ENCODE measurements at places on chromosomes 7 and 10. TPM values are rescaled to one million over a fixed set of nuclear protein-coding genes. Genes with fewer than 3 reads are reported as not detected.

- no peak overlapping the region for H3K4me3 ChIP-seq
- H3K4me1 ChIP-seq, result no peaks in the 10 kb centered on the region
- no peaks in the 10 kb centered on the region for H3K36me3 ChIP-seq
- H3K27ac ChIP-seq, result no peak overlapping the region
- no peaks in the 10 kb centered on the region for H3K27me3 ChIP-seq
These were observed 795 bp downstream of the PRF1 start for GRCh38 chr10:70601746-70602145.

GRCh38 chr10:119209035-119209735 is 1.8 kb downstream of the GRK5 start:
- H3K36me3 ChIP-seq, result no peaks in the 10 kb centered on the region
- no peaks in the 10 kb centered on the region for H3K27me3 ChIP-seq
- H3K27ac ChIP-seq, result peak overlapping the region; percentile 99
- peaks cover 9% of the 10 kb centered on the region for H3K4me1 ChIP-seq
- peak; percentile 63 for DNase-seq

- H3K36me3 ChIP-seq, result no peaks in the 10 kb centered on the region
- no peaks in the 10 kb centered on the region for H3K27me3 ChIP-seq
- no peaks in the 10 kb centered on the region for H3K4me1 ChIP-seq
- H3K4me3 ChIP-seq, result peak within 1 kb of the TSS; percentile 69
These were observed at the start of gene DYNC1I1 for GRCh38 chr7:95772298-95772770. DYNC1I1 (plus strand) TSS chr7:95772554; CDS start chr7:95804730, 32,176 bp downstream.

- no peak overlapping the region for H3K4me3 ChIP-seq
- no peaks in the 10 kb centered on the region for H3K36me3 ChIP-seq
- no peak overlapping the region for H3K27ac ChIP-seq
- no peak for DNase-seq
- H3K27me3 ChIP-seq, result no peaks in the 10 kb centered on the region
These were observed 257.6 kb downstream of the EXOC4 start for GRCh38 chr7:133510326-133511055.

- H3K36me3 ChIP-seq, result no peaks in the 10 kb centered on the region
- peaks cover 8% of the 10 kb centered on the region for H3K4me1 ChIP-seq
- H3K27me3 ChIP-seq, result no peaks in the 10 kb centered on the region
- peak; percentile 42 for DNase-seq
- no peak overlapping the region for H3K4me3 ChIP-seq
These were observed 295.4 kb downstream of the PRPF18 start for GRCh38 chr10:13882119-13882711.

DNA sequence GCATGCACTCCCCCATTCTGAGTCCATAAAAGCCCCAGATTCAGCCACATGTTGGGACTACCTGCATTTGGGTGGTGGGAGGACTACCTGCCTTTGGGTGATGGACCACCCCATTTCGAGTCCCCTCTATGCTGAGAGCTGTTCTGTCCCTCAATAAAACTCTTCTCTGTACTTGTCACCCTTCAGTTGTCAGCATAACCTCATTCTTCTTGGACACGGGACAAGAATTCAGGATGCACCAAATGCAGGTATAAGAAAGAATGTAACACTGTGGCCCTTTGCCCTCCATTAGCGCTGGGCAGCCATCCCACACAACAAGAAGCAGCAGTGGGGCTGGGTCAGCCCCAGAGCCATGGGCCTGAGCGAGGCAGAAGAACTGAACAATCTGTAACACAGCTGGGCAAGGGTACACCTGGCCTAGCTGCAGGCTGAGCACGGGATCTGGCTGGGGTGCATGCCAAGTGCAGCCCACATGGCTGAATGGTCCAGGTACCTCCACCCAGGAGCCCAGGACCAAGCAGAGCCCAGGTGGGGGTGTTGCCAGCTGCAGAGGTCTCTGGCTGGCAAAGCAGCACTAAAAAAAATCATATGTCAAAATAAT is 1344.3 kb upstream of the LRRTM3 start:
- no peaks in the 10 kb centered on the region for H3K27me3 ChIP-seq
- DNase-seq, result no peak
- H3K27ac ChIP-seq, result no peak overlapping the region
- no peaks in the 10 kb centered on the region for H3K36me3 ChIP-seq

Gene LIPJ
- total RNA-seq, result 0.09 TPM

- no peaks in the 10 kb centered on the region for H3K4me1 ChIP-seq
- no peak overlapping the region for H3K4me3 ChIP-seq
- no peaks in the 10 kb centered on the region for H3K36me3 ChIP-seq
- H3K27ac ChIP-seq, result no peak overlapping the region
- no peak for DNase-seq
These were observed 88.7 kb downstream of the MAD1L1 start for GRCh38 chr7:2143981-2144595.

GRCh38 chr10:28494420-28494819 is 38.5 kb upstream of the WAC start:
- DNase-seq, result no peak
- no peak overlapping the region for H3K27ac ChIP-seq
- H3K27me3 ChIP-seq, result no peaks in the 10 kb centered on the region
- H3K36me3 ChIP-seq, result no peaks in the 10 kb centered on the region
- H3K4me1 ChIP-seq, result no peaks in the 10 kb centered on the region

- no peak overlapping the region for H3K27ac ChIP-seq
- DNase-seq, result no peak
- no peak overlapping the region for H3K4me3 ChIP-seq
- H3K4me1 ChIP-seq, result no peaks in the 10 kb centered on the region
- H3K27me3 ChIP-seq, result no peaks in the 10 kb centered on the region
- no peaks in the 10 kb centered on the region for H3K36me3 ChIP-seq
These were observed 407.6 kb downstream of the AUTS2 start for GRCh38 chr7:70005891-70006260.

Gene CYP3A4
- total RNA-seq, result 1,608 TPM

DNA sequence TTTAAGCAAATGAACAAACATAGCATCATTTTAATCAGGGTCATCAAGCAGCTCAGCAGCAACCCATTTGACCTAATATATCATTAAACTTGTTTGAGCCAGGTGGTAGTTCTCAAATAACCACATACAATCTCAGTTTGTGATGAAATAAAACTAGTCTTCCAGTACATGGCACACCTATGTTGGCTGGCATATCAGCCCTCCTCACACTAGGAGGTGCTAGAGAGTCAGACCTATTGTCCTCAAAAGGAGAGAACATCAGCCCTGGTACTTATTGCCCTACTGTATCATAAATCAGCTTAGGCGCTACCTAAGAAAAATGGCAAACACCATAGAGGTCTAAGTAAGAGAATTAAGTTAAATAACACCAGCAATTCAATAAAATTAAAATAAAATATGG is 81.7 kb downstream of the CABCOCO1 start:
- no peaks in the 10 kb centered on the region for H3K27me3 ChIP-seq
- H3K4me1 ChIP-seq, result no peaks in the 10 kb centered on the region
- H3K4me3 ChIP-seq, result no peak overlapping the region

Gene PPP1R3A
- 0.06 TPM for total RNA-seq

Gene ACHE
- total RNA-seq, result 0.59 TPM

DNA sequence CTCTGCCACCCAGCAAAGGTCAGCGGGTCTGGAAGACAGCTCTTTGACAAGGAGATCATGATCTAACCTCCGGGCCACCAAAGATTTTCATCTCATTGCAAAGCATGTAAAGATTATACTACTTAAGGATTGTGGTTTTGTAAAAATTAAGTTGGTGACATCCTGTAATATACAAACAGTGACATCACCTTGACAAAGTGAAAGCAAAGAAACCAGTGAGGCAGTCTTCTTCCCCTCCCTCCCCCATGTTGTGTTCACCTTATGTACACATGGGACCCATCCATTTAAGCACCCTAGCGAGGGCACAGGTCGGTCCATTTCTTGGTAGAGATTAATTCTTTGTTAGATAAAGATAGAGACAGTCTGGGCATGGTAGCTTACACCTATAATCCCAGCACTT is 3.9 kb downstream of the MDH2 start:
- H3K4me3 ChIP-seq, result no peak overlapping the region
- no peaks in the 10 kb centered on the region for H3K27me3 ChIP-seq
- no peaks in the 10 kb centered on the region for H3K4me1 ChIP-seq
- DNase-seq, result no peak
- H3K36me3 ChIP-seq, result no peaks in the 10 kb centered on the region

DNA sequence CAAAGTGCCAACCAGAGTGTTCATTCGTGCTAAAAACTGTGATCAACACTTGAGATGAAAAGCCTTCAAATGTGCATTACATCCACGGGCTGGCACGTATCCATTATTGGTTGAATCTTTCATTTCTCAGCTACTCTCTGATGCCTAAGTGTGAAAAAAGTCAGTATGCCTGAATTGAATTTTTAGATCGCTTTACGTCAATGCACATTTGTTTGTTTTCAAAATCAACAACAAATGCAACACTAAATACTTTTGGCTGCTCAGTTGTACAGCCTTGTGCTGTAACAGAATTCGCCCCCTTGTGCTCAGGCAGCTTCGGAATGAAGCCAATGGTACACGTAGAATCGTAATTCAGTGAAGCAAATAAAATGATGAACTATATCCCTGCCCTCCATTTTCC is 446.5 kb upstream of the NRP1 start:
- no peak overlapping the region for H3K4me3 ChIP-seq
- no peaks in the 10 kb centered on the region for H3K4me1 ChIP-seq
- no peak overlapping the region for H3K27ac ChIP-seq

Gene AKR1C3
- 338 TPM for total RNA-seq

Gene GDF10
- total RNA-seq, result not detected

DNA sequence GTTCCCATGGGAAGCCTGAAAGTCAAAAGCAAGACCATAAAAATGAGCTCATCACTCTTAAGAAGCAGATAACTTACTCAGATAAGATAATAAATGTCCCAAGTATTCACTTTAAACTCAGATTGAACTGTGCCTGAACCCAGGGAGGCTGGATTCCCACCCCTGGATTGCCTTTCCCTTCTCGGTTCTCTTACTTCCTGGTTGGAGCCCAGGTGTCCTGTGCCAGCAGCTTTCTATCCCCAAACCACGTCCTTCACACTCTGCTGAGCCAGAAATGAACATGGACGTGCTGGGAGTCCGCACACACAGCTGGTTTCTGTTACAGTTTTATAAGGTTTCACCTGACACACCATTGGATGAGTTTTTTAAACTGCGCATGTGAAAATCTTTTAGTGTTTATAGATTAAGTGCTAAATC is 636.2 kb upstream of the IGFBP3 start:
- H3K4me1 ChIP-seq, result no peaks in the 10 kb centered on the region
- H3K4me3 ChIP-seq, result no peak overlapping the region
- H3K27ac ChIP-seq, result no peak overlapping the region
- DNase-seq, result no peak

Gene RSPH10B2
- 0.22 TPM for total RNA-seq

- H3K36me3 ChIP-seq, result no peaks in the 10 kb centered on the region
- H3K4me1 ChIP-seq, result no peaks in the 10 kb centered on the region
- no peaks in the 10 kb centered on the region for H3K27me3 ChIP-seq
These were observed at the start of gene ZDHHC4 for GRCh38 chr7:6577369-6578113. ZDHHC4 (plus strand) TSS chr7:6577454; CDS start chr7:6580562, 3,108 bp downstream.

DNA sequence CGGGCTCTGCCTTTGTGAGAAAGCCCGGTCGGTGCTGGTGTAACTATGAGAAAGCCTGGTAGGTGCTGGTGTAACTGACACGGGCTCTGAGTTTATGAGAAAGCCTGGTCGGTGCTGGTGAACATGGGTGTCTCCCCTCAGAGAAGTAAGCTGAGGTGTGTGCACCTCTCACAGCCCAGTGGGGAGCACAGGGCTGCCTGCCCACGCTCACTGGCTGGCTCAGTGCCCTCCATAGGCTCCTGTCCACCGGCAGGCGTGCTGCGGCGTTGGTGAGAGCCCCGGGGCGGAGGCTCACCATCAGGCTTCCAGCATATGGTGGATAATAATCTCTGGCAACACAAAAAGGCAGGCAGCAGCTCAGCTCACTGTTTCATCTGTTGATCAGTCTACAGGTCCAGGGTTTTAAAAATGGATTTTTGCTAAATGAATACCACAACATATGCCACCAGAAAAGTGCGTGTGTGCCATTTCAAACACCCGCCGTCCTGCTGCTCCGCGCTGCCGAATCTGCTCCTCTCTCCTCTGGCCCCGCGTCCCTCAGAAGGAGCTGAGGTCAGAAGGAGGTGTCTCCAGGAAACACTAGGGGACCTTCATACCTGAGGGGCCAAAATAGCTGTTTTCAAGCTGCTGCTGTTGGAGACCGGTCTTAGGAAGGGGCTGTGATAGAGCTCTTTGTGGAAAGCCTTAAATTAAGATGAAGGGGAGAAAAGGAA is 365.7 kb downstream of the DNAJB6 start:
- no peaks in the 10 kb centered on the region for H3K36me3 ChIP-seq
- H3K27ac ChIP-seq, result no peak overlapping the region
- H3K4me1 ChIP-seq, result no peaks in the 10 kb centered on the region
- no peaks in the 10 kb centered on the region for H3K27me3 ChIP-seq
- no peak overlapping the region for H3K4me3 ChIP-seq

DNA sequence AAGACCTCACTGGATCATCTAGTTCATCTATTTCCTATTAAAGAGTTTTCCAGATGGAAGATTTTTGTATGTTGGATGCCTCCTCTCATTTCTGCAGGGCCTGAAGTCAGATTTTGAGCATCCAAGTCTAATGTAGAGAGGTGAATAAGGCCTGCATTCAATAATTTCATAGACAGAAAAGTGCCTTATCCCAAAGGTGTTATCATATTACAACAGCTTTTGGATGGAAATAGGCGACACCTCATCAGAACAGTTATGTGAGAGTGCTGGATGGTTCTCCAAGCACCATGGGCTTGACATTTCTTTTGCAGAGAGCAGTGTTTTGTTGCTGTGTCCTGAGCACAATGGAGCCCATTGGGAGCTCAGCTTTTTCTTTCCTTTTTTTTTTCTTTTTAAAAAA is 162.4 kb upstream of the MEOX2 start:
- no peak overlapping the region for H3K27ac ChIP-seq
- H3K36me3 ChIP-seq, result no peaks in the 10 kb centered on the region
- DNase-seq, result no peak
- H3K4me1 ChIP-seq, result no peaks in the 10 kb centered on the region
- no peak overlapping the region for H3K4me3 ChIP-seq

Gene RBM20
- total RNA-seq, result 0.06 TPM
